NCI-H2171 (cell line): ENCODE measurements at places on chromosomes 5 and 9.

GRCh38 chr9:134968823-134969090, 51.0 kb upstream of the FCN1 start:
- DNase-seq, result no peak

- DNase-seq, result no peak
Measured at GRCh38 chr9:101706261-101706798, 32.1 kb downstream of the GRIN3A start.

DNA sequence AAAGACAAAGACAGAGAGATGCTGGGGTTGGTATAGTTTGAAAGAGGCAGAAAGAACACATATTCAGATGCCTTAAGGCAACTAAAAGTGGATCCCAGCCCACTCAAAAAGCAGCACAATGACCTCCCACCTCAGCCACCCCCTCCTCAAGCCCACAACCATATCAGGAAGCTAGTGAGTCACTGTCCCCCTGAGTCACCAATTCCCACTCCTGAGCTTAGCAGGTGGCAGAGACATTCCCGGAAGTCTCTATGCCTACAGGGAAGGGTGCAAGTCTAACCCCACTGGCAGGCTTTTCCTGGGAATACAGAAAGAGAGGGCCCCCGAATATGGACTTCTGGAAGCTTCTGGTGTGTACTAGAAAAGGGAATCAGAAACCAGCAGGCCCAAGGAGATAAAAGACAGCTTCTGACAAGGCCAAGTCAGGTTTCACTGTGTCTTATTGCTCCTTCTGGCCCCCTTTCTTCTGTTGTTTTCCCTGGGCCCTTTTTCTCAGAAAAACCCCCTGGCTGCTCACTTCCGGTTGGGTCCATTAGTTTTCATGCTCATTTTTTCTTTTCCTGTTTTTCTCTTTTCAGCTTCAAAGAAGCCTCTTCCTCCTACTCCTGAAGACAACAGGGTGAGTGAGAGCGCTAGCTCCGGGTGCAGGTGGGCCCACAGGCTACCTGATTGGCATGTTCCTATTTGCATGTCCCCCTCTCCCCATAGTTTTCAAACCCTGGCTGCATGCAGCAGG, 36.8 kb downstream of the ITK start:
- DNase-seq, result no peak

- no peak for DNase-seq
Measured at GRCh38 chr9:79896390-79896980, 324.7 kb downstream of the TLE4 start.

GRCh38 chr5:32051796-32052195, 122.3 kb downstream of the GOLPH3 start:
- DNase-seq, result no peak

- DNase-seq, result no peak
Measured at GRCh38 chr5:37554938-37555337, 175.8 kb downstream of the WDR70 start.

GRCh38 chr9:128145536-128145935, 3.7 kb upstream of the LCN2 start:
- no peak for DNase-seq

GRCh38 chr5:120372899-120373298, 91.2 kb upstream of the PRR16 start:
- DNase-seq, result no peak

- no peak for DNase-seq
Measured at GRCh38 chr9:7782400-7783120, 17.0 kb downstream of the DMAC1 start.

GRCh38 chr9:137593176-137593575, 2.9 kb upstream of the ZMYND19 start:
- DNase-seq, result no peak

- no peak for DNase-seq
Measured at GRCh38 chr5:116757326-116757725, 182.7 kb upstream of the SEMA6A start.

GRCh38 chr5:77208507-77209163, 1.8 kb upstream of the PDE8B start:
- DNase-seq, result no peak

DNA sequence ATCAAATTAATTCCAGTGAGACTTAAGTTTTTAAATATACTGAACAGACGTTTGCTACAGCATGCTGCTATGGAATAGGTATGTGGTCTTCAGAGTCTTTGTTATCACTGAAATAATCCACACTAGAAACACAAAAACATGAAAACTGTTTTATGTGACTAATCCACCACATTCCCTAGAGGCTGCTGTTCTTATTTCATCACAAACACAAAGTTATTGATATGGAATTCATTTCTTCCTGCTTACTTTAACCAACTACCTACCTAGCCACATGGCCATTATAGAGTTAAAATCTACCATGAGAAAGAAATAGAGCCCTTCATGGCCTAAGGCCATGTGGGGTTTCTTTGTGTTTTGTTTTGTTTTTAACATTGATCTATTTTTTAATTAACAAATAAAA, 232.3 kb upstream of the PTGER4 start:
- no peak for DNase-seq

- no peak for DNase-seq
Measured at GRCh38 chr5:62214701-62215100, 91.3 kb upstream of the KIF2A start.

- no peak for DNase-seq
Measured at GRCh38 chr5:144323181-144323580, 152.5 kb downstream of the KCTD16 start.

DNA sequence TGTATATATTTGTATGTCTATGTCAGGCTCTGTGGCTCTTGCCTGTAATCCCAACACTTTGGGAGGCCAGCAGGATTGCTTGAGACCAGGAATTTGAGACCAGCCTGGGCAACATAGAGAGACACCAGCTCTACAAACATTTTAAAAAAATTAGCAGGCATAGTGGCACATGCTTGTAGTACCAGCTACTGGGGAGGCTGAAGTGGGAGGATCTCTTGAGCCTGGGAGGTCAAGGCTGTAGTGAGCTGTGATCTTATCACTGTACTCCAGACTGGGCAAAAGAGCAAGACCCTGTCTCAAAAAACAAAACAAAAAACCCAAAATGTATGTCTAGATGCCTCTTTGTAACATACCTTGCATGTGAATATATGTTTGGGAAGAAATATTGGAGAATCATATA, 15.8 kb downstream of the ARRDC3 start:
- no peak for DNase-seq

DNA sequence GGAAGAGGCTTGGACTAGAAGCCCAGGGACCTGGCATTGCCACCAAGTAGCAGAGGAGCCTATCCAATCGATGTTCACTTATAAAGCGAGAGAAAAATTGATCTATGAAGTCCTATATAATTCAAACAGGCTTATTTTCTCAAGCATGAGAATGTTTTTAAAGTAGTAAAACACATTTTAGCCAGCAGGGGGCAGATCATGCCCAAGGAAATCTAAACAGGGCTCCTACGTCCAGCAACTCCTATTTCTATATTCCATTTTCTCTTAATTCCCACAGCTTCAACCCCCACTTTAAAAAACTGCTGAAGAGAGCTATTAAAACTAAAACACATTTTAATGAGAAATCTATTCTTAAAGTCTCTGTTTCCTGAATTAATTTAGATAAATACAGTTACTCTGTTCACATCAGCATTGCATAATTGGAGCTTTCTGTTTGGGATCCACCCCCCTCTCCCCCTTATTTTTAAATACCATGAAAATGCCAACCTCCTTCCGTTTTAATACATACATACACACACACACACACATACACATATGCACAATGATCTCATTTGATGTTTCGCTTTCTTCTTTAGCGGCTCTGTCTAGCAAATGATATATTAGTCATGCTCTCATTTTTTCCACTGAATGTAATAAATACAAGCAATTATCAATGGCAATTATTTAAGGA, 144.9 kb downstream of the MYO10 start:
- DNase-seq, result peak; percentile 32

GRCh38 chr5:126752081-126752785, 24.7 kb upstream of the LMNB1 start:
- DNase-seq, result no peak

- DNase-seq, result no peak
Measured at GRCh38 chr5:86986837-86987236, 280.8 kb upstream of the RASA1 start.

DNA sequence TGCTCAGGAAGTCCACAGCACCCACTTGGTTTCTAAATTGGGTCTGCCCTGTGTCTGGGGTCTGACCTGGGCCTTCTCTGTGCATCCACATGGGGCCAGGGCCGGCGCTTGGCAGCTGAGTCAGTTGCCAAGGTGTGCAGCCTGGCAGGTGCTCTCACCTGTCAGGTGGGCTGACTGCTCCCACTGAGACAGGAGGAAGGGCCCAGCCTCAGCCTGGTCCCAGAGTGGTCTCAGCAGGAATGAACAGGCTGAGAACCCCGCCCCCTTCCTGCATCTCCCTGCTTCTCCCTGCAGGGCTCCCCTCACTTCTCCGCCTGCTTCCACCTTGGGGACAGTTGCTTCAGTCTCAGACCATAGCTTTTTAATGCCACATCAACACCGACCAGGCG, 60.5 kb downstream of the BARX1 start:
- DNase-seq, result no peak

GRCh38 chr5:130532786-130533185, 628.5 kb downstream of the CHSY3 start:
- no peak for DNase-seq

- no peak for DNase-seq
Measured at GRCh38 chr5:32115985-32116384, 58.1 kb downstream of the GOLPH3 start.

DNA sequence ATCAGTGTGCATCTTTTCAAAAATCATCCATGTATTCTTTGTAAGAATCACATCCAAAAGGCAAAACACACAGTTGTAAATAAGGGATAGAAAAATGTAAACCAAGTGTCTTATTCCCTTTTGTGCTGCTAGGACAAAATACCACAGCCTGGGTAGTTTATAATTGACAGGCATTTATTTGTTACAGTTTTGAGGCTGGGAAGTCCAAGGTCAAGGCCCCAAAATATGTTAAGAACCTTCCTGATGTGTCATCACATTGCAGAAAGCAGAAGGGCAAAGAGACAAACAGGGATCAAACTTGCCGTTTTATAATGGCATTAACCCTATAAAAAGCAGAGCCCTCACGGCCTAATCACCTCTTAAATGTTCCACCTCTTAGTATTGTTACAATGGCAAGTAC, 364.8 kb downstream of the MED10 start:
- no peak for DNase-seq

DNA sequence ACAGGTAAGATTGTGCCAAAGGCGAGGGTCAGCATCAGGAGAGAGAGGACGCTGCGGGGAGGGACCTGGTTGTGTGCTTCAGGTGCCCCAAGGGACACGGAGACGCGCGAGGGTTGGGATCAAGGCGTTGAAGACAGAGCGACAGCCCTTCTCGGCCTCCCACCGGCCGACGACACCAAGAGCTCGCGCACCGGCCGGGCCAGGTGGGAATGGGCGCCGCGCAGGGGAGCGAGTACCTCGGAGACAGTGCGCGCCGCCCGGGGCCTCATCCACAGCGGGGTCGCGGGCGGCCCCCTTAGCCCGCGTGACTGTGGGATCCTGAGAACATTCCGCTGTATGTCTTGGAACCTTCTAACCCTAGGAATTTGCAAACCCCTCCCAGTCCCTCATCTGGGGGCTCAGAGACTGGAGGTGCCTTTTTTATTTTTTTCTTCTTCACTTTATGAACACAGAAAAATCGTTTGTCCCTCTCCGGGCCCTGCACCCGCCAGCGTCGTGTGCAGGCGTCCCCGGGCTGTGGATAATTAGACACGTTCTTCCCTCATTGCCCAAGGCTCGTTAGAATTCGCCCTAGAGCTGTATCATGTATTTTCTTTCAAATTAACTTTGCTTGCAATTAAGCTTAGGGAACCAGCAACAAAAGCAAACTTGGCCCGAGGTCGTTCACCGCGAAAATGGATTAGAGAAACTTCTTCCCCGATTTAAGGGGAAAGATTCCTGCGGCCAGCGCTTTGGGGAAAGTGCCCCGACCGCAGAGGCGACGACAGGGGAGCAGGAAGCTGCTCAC, 4.8 kb downstream of the FOXE1 start:
- no peak for DNase-seq

- DNase-seq, result peak; percentile 46
Measured at GRCh38 chr9:124769549-124770358, 1.4 kb downstream of the NR6A1 start.

GRCh38 chr9:128103589-128103962, 24.0 kb downstream of the PTGES2 start:
- peak; percentile 31 for DNase-seq

- DNase-seq, result no peak
Measured at GRCh38 chr9:17532461-17532860, 46.4 kb upstream of the SH3GL2 start.

DNA sequence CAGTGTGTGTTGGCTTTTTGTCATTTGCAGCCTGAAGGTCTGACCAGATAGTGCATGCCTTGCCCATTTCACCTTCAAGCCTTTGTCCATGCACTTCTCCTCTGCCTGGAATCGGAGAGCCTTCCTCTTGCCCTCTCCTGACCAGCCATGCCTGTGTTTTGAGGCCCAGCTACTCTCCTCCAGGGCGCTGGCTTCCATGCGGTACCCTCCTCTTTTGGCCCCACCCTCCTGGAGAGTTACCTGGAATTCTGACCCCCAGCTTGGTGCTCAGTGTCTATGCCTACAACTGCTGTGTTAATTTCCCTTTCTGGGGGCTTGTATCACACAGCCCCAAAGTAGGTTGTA, 52.5 kb downstream of the CXXC5 start:
- no peak for DNase-seq

DNA sequence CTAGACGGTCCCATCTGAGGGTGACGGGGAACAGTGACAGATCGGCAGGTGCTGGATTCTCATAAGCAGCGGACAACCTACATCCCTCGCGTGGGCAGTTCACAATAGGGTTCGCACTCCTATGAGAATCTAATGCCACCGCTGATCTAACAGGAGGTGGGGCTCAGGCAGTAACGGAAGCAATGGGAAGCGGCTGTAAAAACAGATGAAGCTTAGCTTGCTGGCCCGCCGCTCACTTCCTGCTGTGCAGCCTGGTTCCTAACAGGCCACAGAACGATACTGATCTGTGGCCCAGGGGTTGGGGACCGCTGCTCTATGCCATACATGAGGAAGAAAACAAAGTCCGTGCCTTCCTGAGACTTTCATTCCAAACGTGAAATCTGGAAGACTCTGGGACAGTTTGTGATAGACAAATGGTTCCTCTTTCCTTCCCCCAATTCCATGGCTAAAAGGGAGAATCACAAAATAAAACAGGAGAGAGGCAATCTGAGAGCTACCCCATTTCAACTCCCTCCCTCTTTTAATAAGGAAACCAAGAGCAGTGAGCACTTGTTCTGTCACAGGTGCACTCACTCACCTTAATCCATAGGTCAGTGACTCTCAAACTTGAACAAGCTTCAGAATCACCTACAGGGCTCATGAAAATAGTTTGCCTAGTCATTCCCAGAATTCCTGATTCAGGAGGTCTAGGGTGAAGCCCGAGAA, 12.1 kb downstream of the PDCL start:
- no peak for DNase-seq

GRCh38 chr5:6868171-6868570, 154.9 kb downstream of the TENT4A start:
- no peak for DNase-seq

DNA sequence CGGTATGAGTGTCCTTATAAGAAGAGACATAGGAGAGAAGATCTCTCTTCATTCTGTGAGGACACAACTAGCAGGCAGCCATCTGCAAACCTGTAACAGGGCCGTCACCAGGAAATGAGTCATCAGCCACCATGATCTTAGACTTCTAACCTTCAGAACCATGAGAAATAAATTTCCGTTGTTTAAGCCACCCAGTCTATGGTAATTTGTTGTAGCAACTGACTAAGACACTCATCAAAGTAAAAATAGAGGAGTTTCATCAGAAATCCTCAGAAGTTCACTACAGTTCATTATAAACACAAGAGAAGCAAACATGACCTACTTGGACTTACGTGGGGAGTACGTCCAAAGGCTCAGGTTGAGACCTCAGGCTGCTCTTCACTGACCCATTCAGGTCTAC, 357.7 kb downstream of the SEMA5A start:
- DNase-seq, result no peak

- no peak for DNase-seq
Measured at GRCh38 chr9:136858452-136858843, 6.3 kb downstream of the MAMDC4 start.
